Trophoblast cell (in vitro differentiated cells and primary cell): ENCODE measurements at places on chromosomes 13 and 19.

DNA sequence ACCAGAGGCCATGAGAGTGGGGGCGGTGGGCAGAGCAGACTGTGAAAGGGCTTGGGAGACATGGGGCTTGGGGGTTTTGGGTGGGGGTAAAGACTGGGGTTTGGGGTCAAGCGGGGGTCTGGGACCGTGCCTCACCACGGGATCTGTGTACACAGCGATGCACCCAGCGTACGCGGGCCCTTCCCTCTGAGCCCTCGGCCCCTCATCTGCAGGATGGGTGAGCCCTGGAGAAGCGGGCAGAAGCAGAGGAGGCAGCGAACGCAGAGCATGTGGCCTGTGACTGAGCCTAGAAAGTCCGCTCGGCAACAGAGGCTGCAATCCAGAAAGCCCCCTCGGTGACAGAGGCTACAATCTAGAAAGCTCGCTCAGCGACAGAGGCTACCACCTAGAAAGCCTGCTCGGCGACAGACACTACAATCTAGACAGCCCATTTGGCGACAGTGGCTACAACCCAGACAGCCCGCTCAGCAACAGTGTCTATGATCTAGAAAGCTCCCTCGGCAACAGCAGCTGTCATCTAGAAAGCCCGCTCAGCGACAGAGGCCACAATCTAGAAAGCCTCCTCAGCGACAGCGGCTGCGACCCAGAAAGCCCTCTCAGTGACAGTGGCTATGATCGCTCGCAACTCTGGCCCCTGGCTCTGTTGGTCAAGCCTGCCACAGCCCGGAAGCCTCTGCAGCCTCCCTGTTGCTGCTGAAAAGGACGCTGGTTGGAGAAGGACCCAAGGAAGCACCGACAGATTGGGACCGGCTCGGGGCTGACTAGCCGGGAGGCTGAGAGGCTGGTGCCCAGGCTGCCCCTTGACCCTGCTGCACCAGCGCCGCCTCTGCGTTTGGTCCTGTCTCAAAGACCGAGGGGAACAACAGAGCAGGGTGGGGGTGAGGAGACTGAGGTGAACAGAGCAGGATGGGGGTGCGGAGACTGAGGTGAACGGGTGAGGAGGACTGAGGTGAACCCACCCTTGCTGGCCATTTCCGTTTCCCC, 68.6 kb downstream of the SPACA7 start:
- H3K27me3 ChIP-seq: no peaks in the 10 kb centered on the region
- DNase-seq: no peak
- no peaks in the 10 kb centered on the region for H3K4me1 ChIP-seq
- H3K36me3 ChIP-seq: no peaks in the 10 kb centered on the region

DNA sequence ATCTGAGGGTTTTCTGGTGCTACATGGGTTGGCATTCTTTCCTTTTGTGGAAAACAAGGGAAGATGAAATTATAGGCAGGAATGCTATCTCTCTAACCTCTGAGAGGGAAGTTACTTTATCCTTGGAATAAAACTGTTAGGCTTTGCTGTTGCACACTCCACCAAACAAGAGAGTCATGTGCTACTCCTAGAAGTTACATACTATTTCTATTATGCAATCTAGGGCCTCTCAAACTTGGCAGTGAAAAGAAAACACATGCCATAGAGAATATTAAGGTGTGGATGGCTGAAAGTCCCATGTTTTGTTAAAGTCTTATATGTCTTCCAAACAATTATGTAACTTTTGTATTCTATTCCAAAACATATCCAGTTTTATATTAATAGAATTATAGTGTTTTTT, 367.9 kb downstream of the SLC7A1 start:
- H3K36me3 ChIP-seq: no peaks in the 10 kb centered on the region
- no peak overlapping the region for H3K27ac ChIP-seq
- DNase-seq: no peak
- no peaks in the 10 kb centered on the region for H3K27me3 ChIP-seq
- H3K4me3 ChIP-seq: no peak overlapping the region

DNA sequence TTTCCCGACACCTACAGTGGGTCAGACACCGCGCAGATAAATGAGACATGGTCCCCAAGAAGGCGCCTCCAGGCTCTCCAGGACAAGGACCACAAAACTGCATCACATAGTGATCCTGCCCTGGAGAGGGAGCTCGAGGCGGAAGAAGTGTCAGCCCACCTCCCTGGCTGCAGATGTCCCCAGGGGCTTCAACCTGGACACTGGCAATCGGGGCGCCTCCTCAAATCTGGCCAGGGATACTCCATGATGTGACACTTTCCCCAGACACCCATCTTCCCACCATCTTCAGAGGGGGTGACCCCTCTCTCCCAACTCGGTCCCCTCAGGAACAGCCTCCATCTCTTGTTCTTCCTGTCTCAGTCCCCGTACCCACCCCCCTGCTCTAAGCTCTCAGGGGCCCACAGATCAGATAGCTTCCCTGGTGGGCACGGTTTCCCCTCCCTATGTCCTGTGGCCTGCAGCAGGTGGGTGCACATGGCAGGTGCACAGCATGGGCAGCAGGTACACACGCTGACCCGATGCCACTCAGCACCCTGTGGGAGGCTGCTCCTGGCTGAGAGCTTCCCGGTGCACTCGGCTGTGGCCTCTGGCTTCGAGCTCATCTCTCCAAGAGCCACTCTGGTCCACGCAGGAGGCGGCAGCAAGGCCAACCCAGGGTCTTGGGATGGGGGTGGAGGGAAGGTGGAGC, 61.2 kb downstream of the PEPD start:
- no peaks in the 10 kb centered on the region for H3K4me1 ChIP-seq
- H3K27me3 ChIP-seq: no peaks in the 10 kb centered on the region
- H3K36me3 ChIP-seq: no peaks in the 10 kb centered on the region
- DNase-seq: no peak

DNA sequence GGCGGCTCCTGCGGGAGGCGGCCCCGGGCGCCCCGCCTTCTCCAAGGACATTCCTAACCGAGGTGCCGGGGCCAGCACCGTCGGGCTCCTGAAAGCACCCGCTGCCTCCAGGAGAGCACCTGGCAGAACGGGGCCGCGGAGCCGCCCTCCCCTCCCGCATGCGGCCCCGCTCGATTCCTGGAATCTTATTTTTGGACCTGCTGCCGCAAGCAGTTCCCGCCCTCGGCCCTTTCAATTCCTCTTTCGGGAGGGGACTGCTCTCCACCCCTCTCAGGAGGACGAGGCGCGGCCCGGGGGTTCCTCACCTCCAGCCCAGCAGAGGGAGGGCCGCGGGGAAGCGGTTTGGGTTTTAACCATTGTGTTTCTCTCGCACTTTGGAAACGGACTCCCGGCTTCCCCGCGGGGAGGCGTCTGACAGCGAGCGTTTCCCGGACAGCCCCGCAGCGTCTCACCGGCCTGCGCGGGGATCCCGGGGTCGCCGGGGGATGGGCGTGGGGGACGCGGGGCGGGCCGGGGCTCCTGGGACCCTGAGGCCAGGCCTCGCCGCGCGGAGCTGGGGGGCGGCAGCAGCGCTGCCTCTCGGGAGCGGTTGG, 849 bp downstream of the GAS6 start:
- no peaks in the 10 kb centered on the region for H3K36me3 ChIP-seq
- H3K27ac ChIP-seq: peak overlapping the region; percentile 27
- peaks cover 26% of the 10 kb centered on the region for H3K4me1 ChIP-seq
- peaks cover 20% of the 10 kb centered on the region for H3K27me3 ChIP-seq
- DNase-seq: peak; percentile 49
- peak overlapping the region; percentile 78 for H3K4me3 ChIP-seq

- no peaks in the 10 kb centered on the region for H3K36me3 ChIP-seq
- no peak for DNase-seq
- no peak overlapping the region for H3K4me3 ChIP-seq
- no peak overlapping the region for H3K27ac ChIP-seq
These were observed 464.6 kb downstream of the PCDH9 start for GRCh38 chr13:66765559-66765958.

- H3K4me1 ChIP-seq: peaks cover 6% of the 10 kb centered on the region
- H3K4me3 ChIP-seq: no peak overlapping the region
- H3K27ac ChIP-seq: no peak overlapping the region
- no peaks in the 10 kb centered on the region for H3K27me3 ChIP-seq
- peak; percentile 40 for DNase-seq
- no peaks in the 10 kb centered on the region for H3K36me3 ChIP-seq
These were observed 11.2 kb downstream of the ATP12A start for GRCh38 chr13:24691381-24691780.

DNA sequence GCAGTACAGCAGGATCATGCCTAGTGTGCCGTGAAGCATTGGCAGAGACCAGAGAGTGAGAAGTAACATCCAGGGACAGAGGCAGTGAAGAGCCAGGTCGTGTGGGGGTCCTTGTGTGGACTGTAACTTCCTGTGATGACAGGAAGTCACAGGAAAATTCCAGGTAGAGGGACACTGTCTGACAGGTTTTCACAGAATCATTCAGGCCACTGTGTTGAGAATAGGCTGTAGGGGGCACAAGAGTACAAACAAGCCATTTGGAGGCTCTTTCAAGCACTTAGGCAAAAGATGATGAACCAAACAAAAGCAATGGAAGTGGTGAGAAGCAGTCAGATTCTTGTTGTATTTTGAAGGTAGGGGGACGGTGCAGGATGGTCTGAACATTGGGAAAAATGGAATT, 46.4 kb downstream of the N4BP2L1 start:
- no peak overlapping the region for H3K4me3 ChIP-seq
- peak; percentile 47 for DNase-seq
- no peaks in the 10 kb centered on the region for H3K27me3 ChIP-seq
- peaks cover 4% of the 10 kb centered on the region for H3K4me1 ChIP-seq

DNA sequence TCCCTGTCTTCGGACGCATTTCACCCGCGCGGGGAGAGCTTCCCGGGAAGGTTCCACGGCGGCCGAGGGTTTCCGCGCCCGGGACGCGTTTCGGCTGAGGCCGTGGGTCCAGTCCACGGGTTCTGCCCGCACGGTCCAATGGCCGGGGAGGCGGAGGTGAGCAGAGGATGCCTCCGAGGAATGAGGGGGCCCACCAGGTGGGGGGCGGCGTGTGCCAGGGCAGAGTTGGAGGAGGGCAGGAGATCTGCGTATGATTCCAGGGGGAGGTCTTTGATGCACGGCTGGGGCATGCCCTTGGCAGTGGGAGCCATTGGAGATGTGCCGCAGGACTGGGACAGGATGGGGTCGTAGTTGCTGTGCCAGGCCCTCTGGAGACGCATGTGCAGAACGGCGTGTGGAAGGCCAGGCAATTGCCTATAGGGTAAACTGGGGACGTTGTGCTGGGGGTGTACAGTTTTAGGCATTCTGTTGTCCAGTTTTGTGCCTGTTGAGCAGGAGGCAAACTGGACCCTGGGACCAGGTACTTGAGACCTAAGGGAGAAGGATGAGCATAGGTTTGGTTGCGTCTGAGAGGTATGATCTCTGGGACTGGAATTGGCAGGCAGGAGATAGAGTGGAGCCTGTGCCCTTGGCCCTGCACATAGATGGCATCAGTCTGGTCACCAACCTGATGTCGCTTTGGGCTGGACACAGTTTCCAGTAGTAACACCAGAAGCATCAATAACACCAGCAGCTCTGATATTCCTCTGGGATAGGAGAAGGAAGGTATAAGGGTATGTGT, 751 bp downstream of the ZNF584 start:
- no peaks in the 10 kb centered on the region for H3K27me3 ChIP-seq
- DNase-seq: peak; percentile 20

DNA sequence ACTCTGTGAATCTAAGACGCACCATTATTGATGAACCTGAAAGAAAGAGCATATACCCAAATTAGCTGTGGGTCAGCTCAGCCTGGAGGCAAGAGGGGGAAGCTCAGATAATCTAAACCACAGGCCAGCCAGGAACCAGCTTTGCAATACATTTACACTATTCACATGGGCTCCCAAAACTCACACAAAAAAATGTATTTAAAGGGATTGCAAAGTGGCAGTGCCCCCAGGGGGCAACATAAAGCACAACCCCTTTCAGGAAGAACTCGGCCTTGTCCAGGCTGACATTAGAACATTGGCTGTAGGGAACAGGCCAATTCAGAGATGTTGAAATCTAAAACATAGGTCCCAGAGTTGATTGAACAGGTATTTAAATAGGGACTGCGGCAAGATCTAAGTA, 3.2 kb upstream of the PROZ start:
- H3K4me1 ChIP-seq: peaks cover 8% of the 10 kb centered on the region
- H3K4me3 ChIP-seq: no peak overlapping the region
- peaks cover 13% of the 10 kb centered on the region for H3K27me3 ChIP-seq
- no peaks in the 10 kb centered on the region for H3K36me3 ChIP-seq

GRCh38 chr19:13980340-13980739, 25.8 kb downstream of the RFX1 start:
- H3K27ac ChIP-seq: no peak overlapping the region
- H3K36me3 ChIP-seq: peaks cover 27% of the 10 kb centered on the region
- peaks cover 13% of the 10 kb centered on the region for H3K4me1 ChIP-seq

- no peak for DNase-seq
- no peak overlapping the region for H3K4me3 ChIP-seq
These were observed 1120.4 kb upstream of the PCDH9 start for GRCh38 chr13:68350554-68350953.

DNA sequence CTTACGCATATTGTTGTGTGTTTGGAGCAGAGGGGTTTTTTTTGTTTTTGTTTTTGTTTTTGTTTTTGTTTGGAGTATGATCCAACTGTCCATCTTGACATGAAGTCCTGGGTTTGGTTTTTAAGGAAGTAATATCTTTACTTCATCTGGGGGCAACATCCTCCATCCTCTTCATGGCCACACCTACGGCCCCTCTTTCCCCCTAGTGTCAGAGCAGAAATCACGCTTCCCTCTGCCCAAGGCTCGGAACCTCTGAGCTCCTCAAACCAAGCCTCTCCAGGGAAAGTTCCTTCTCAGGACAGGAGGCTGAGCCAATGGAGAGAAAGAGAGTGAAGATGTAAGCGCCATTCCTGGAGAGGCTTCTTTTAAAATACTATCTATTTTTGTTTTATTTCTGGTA, 58.6 kb upstream of the PDX1 start:
- H3K4me1 ChIP-seq: peaks cover 8% of the 10 kb centered on the region
- no peaks in the 10 kb centered on the region for H3K36me3 ChIP-seq
- no peaks in the 10 kb centered on the region for H3K27me3 ChIP-seq

GRCh38 chr19:48887861-48888612, 10.5 kb downstream of the TULP2 start:
- H3K36me3 ChIP-seq: no peaks in the 10 kb centered on the region
- DNase-seq: no peak
- H3K27me3 ChIP-seq: no peaks in the 10 kb centered on the region
- H3K4me3 ChIP-seq: no peak overlapping the region
- H3K4me1 ChIP-seq: no peaks in the 10 kb centered on the region
- H3K27ac ChIP-seq: no peak overlapping the region

- no peak for DNase-seq
- peaks cover 71% of the 10 kb centered on the region for H3K27me3 ChIP-seq
- H3K27ac ChIP-seq: no peak overlapping the region
- no peak overlapping the region for H3K4me3 ChIP-seq
These were observed 145.6 kb upstream of the ZNF536 start for GRCh38 chr19:30226464-30227011.

- no peaks in the 10 kb centered on the region for H3K36me3 ChIP-seq
- no peak overlapping the region for H3K4me3 ChIP-seq
- H3K27ac ChIP-seq: no peak overlapping the region
These were observed 23.9 kb upstream of the PSG4 start for GRCh38 chr19:43229315-43229714.
